ENCODE measurements at places on chromosomes 4 and X.

DNA sequence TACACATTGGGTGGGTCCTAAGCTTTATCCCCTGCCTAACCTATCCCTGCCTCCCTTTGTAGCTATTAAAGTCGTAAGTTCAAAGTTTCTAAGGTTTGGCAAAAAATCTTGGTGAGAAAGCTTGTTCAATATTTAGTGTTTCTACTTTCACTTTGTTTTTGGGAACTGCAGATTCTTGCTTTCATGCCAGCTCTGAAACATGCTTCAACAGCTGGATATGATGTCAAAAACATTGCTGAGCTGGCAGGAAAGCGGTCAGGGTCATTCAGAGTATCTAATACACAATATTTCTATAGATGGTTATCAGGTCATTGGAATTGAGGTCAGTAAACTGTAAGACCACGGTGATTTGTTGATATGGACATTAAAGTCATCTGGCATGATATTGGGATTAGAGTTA lies 19.7 kb downstream of the CENPI start:
- no peak for DNase-seq

DNA sequence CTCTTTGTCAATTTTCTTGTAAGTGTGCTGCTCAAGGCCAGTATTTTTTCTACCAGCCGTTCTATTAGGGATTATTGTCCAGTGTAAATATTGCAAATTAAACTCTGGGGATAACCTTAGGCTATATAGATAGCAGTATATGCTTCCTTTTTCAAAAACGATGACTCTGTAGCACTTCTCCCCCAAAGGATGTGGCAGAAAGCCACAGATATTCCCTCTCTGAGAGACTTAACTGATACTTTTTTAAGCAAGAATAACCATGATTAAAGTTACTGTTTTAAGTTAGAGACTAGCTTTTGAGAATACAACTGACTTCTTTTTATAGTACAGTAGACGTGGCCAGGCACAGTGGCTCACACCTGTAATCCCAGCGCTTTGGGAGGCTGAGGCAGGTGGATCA lies 130.0 kb downstream of the FHIP1A start:
- DNase-seq: no peak

DNA sequence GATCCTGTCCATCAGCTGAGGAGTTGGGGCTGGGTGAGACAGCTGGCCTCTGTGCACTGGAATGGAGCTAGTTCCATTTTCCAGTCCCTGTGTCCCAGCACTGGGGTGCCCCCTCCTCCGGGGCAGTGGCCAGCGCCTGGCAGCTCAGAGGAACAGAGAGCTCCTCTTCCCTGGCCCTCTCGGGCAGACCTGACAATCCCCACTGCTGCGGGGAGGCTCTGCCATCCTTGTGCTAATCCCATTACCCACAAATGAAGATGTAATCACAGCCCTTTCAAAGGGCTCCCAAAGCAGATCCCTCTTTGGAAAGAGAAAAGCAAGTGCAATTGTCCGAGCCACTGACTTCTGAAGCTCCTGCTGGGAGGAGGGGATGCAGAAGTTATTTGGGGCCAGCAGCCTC lies 75.1 kb upstream of the MSX1 start:
- DNase-seq: no peak

- DNase-seq: no peak
Observed at GRCh38 chr4:90546114-90546513, 418.9 kb downstream of the CCSER1 start.

DNA sequence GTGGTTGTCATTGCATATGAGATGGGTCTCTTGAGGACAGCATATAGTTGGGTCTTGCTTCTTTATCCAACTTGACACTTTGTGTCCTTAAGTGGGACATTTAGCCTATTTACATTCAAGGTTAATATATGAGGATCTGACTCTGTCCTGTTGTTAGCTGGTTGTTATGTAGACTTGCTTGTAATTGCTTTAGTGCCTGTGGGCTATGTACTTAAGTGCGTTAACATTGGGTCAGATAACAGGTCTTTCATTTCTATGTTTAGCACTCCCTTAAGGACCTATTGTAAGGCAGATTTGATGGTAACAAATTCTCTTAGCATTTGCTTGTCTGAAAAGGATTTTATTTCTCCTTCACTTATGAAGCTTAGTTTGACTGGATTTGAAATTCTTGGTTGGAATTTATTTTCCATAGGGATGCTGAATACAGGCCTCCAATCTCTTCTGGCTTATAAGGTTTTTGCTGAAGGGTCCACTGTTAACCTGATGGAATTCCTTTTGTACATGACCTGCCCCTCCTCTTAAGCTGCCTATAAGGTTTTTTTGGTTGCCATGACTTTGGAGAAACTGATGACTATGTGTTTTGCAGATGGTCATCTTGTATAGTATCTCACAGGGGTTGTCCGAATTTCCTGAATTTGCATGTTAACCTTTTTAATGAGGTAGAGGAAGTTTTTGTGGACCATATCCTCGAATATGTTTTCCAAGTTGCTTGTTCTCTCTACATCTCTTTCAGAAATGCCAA lies 162.0 kb downstream of the NKX6-1 start:
- DNase-seq: no peak

DNA sequence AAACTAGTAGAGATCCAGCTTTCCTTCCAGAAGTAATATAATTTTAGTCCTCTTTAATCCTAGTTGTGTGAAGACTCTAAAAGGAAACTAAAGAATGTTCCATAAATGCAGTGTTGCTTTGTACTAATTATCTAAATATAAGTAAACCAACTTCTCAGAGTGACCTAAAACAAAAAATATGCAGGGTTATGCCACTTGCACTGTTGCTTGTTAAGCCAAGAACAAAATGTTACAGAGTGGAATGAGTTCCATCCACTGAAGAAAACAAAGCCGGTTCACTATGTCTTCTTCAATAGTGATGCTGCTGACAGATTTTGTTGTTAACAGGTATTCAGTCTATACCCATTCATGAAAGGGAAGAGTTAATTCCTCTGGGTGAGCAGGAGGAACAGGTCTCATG lies 252.0 kb upstream of the DIAPH2 start:
- DNase-seq: no peak

DNA sequence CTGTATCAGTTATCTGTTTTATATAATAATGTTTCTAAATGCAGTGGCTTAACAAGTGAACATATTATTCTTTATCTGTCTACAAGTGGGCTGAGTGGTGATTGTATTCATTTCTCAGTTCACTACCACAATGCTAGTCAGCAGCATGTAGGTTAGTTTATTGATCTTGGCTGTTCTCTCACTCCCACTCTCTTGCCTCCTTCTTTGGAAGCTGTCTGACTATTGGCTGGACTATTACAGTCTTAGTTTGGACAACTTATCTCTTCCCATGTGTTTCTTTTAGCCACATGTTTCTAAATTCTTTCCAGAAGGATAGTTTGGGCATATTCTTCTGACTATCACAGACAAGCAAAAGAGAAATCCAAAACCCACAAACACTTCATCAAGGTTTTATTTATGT lies 459.5 kb upstream of the AGA start:
- DNase-seq: no peak

DNA sequence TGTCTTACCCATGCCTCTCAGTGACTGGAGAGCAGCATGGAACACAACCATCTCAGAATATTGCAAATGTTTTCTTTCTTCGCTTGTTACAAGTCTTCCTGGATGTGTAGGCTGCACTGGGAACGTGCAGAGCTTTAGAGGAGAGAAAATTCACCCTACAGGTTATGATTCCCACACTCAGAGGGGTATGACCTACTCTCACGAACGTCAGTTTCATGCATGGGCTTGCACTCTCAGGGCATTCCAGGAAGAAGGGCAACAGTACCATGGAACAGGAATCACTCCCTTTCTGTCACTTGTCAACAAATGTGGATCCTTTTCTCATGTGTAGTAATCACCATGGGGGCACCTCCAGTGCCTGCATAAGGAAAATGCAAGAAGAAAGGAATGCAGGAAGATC lies 75.8 kb downstream of the NBDY start:
- no peak for DNase-seq

DNA sequence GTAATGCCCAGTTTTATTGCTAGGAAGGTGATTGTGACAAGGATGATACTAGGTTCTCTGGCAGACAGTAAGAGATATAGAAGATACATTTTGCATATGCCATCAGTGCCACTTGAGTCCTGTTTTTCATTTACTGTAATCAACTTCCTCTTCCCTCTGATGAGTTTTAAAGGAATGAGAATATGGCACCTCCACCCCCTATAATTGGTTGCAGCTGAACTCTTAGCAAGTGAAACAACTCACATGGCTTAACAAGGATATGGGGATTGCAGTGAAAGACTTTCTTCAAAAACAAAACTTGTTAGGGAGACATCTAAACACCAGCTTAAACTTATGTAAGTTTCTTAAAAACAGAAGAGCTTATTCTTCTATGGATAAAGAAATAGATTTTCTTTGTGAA lies 90.0 kb downstream of the AREG start:
- DNase-seq: no peak

- no peak for DNase-seq
Observed at GRCh38 chr4:140150636-140150885, 3.4 kb downstream of the MAML3 start.

GRCh38 chrX:55489314-55490009 lies at the start of gene USP51:
Gene USP51 (minus strand): TSS chrX:55489848. CDS start chrX:55488939, 909 bp downstream.
- no peak for DNase-seq

- DNase-seq: no peak
Observed at GRCh38 chr4:84597450-84597849, 14.5 kb downstream of the CDS1 start.

DNA sequence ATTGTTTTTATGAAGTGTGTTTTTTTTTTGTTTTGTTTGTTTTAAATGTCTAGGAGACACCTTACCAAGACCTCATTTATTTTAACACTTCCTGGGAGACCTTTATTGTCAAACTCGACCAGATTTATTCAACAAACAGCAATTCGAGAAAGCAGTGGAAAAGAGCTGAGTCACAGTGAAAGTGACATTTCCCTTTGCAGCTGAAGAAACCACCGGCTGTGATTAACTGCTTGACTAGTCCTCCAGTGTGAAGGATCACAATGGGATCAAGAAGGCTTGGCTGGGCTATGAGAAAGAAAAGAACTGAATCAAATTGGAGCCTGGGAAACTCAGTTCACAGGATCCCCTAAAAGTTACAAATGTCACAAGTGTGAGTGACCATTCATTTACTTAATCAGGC lies 11.9 kb upstream of the ADH7 start:
- no peak for DNase-seq

DNA sequence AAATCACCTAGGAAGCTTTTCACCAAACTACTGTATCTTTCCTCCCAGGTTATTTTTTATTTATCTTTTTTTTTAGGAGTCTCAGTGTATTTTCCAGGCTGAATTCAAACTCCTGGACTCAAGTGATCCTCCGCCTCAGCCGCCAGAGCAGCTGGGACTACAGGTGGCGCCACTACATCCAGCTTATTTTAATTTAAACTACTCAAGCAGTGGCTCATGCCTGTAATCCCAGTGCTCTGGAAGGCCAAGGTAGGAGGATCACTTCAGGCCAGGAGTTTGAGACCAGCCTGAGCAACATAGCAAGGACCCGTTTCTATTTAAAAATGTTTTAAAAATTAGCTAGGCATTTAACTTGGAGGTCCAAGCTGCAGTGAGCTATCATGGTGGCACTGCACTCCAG lies 37.8 kb downstream of the LEF1 start:
- no peak for DNase-seq

GRCh38 chr4:147108409-147108808 lies 162.7 kb upstream of the TTC29 start:
- no peak for DNase-seq

- DNase-seq: no peak
Observed at GRCh38 chrX:53128097-53128749, 34.3 kb downstream of the KANTR start.

DNA sequence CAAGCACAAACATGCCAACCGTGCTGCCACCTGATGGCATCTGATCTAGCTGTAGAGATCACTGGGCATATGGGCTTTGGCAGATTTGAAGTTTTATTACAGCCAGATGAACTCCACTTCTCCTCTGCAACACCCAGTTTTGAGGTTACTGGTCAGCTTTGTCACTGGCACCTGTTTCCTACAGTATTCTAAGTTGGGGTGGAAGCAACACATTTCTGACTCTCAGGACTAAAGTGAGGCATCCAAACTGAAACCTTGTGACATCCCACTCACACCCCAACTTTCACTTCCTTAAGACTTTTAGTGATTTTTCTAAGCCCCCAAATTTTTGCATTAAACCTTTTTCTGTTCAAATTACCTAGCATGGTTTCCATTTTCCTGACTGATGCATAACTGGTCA lies 115.1 kb upstream of the PCDH18 start:
- no peak for DNase-seq

GRCh38 chr4:145722561-145722960 lies 42.6 kb downstream of the C4orf51 start:
- DNase-seq: no peak

GRCh38 chrX:127439676-127440075 lies 612.5 kb downstream of the ACTRT1 start:
- no peak for DNase-seq

- no peak for DNase-seq
Observed at GRCh38 chr4:183395395-183395794, 49.0 kb upstream of the CDKN2AIP start.

DNA sequence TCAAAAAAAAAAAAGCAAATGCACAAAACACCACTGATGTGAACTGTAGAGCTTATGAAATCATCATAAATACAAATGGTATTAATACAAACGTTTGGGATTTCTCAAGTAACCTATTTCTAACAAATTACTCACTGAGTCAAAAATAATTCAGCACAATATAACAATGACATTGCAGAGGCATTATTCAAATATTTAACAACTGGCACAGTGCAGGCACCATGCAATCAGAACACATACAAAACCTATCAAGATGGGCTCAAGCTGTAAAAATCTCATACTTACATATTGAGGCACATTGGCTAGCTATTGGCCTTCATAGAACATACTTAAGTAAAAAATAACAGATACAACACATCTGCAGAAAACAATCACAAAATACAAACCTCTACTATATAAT lies 81.1 kb downstream of the LRBA start:
- DNase-seq: no peak

DNA sequence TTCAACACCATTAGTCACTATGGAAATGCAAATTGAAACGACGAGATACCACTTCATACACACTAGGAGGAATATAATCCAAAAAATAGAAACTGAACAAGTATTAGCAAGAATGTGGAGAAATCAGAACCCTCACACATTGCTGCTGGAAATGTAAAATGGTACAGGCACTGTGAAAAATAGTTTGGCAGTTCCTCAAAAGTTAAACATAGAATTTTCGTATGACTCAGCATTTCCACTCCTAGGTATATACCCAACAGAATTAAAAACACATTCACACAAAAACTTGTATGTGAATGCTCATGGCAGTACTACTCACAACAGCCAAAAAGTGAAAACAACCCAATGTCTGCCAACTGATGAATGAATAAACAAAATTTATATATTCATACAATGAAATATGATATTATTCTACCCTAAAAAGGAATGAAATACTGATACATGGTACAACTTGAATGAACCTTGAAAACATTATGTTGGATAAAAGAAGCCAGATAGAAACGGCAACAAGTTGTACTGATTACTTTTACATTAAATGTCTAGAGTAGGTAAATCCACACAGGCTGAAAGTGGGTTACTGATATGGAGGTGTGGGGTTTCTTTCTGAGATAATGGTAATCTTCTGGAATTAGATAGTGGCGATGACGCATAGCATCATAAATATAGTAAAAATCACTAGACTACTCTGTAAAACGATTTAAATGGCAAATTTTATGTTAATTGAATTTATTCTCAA lies 22.3 kb downstream of the TEC start:
- DNase-seq: no peak

- DNase-seq: no peak
Observed at GRCh38 chr4:1417522-1418390, 11.5 kb upstream of the NKX1-1 start.

All from stimulated activated CD8-positive, alpha-beta memory T cell treated with anti-CD3 and anti-CD28 coated beads, Interleukin-4, amount 100 ng/mL, for 24 hours (primary cell).